Activated CD8-positive, alpha-beta memory T cell treated with anti-CD3 and anti-CD28 coated beads, Interleukin-2, amount 10 ng/mL, durations not matched to agents 7 days and 5 days (primary cell): ENCODE measurements at places on chromosomes 16 and 17. TPM values are rescaled to one million over a fixed set of nuclear protein-coding genes. Genes with fewer than 3 reads are reported as not detected.
A peak's percentile ranks its signal among the peaks of the same experiment; 100 is the strongest.

GRCh38 chr17:34892461-34893249 lies 68.6 kb downstream of the CCT6B start:
- DNase-seq, result no peak

DNA sequence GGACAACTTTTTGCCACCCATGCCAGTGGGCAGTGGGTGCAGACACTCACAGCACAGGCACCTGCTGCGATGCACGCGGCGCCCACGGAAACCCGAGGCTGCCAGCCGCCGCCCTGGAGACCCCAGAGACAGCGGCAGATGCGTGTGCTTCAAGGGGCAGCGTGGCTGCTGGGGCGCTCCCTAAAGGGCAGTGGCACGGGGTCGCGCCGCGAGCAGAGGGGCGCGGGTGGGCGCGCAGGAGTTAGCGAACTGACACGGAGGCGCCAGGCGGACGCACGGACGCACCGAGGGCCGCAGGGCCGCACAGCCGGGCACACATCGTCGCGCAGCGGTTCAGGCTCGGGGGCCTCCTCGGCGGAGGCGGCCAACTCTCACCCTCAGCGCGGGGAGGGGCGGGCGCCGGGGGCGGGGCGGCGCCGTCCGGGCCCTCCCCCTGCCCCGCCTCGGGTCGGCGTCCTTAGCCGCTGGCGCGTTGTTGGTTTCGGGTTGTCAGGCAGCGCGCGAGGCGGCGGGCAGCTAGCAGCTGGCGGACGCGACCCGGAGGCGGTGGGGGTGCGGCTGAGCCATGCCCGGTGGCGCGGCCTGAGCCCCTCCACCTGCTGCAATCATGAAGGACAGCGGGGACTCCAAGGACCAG lies at the start of gene KIF19:
Gene KIF19 (plus strand): TSS at position 484 of the 637 bp plus-strand sequence. CDS start 124 bp downstream, at position 608.
- DNase-seq, result peak; percentile 79

Gene GP1BA
- total RNA-seq, result not detected

- DNase-seq, result no peak
These were observed 4.6 kb upstream of the CD7 start for GRCh38 chr17:82321947-82322466.

Gene OTOA
- total RNA-seq, result 0.09 TPM

GRCh38 chr16:85167589-85168537 lies 55.6 kb upstream of the CIBAR2 start:
- no peak for DNase-seq

Gene SLC5A10
- total RNA-seq, result not detected

DNA sequence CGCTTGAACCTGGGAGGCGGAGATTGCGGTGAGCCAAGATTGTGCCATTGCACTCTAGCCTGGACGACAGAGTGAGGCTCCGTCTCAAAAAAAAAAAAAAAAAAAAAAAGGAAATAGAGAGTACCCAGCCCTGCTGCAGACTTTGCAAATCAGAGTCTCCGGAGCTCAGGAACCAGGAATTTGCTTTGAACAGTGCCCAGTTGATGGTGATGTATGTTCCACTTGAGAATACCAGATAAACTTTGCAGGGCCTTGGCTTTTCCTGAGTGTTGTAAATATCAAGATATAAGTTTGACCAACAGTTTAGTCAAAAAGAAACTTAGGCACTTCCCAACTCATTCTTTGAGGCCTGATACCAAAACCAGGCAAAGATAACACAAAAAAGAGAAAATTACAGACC lies 30.6 kb upstream of the MAP3K14 start:
- DNase-seq, result no peak

DNA sequence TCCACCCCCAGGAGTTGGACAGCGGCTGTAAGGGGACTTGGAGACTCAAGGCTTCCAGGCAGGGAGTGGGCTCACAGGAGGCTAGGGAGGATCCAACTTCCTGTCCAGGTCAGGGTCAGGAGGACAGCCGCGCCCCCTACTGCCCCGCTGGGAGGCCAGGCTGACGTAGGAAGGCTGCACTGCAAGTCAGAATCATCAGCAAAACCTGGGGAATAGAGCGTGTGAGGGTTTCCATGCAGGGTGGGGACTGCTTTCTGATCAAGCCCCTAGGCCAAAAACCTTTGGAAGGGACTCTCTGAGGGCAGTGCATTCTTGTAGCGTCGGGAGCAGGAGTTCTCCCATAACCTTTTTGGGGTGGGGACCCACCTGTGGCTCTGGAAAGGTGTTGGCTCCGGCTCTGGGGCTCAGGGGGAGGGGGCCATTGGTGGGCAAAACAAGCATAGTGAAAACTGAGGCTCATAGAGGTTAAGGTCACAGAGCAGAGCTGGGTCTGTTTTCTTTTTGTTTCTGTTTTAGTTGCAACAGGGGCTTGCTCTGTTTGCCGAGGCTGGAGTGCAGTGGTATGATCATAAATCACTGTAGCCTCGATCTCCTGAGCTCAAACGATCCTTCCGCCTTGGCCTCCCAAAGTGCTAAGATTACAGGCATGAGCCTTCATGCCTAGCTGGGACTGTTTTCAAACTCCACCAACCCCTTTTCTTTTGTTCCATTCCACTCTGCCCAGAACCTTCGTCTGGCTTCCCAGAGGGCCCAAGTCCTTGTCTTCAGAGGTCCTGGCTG lies 22.1 kb downstream of the RAI1 start:
- no peak for DNase-seq

DNA sequence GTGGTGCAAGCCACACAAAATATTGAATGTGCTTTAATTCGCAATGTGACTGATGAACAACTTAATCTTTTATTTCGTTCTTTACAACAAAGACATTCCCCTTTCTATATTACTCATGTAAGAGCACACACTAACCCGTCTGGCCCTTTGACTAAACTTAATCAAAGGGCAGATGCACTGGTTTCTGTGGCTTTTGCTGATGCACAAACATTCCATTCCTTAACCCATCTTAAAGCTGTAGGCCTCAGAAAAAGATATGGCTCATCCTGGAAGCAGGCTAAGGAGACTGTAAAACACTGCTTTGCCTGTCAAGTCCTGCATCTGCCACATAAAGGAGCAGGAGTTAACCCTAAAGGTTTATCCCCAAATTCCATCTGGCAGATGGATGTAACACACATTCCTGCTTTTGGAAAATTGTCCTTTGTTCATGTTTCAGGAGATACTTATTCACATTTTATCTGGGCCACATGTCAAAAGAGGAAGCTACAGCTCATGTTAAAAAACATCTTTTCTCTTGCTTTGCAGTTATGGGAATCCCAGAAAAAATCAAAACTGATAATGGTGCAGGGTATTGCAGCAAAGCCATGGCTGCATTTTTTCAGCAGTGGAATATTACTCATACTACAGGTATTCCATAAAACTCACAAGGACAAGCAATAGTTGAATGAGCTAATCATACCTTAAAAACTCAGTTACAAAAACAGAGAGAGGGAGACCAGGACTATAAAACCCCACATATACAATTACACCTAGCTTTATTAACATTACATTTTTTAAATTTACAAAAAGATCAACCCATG lies 137.2 kb downstream of the AHSP start:
- DNase-seq, result no peak

DNA sequence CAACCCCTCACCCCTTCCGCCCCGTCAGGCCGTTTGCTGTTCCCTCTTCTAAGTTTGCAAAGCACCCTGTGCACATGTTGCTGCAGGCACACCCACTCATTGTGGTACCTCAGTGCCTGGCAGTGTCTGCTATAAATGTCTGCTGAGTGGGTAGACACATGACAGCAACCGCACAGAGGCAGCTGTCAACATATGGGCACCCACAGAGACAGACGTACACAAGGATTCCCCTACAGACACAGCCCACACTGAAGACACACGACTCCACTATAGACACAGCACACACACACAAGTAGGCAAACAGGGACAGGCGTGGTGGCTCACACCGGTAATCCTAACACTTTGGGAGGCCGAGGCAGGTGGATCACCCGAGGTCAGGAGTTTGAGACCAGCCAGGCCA lies 17.8 kb upstream of the CRK start:
- DNase-seq, result no peak

Gene SPIRE2
- 0.80 TPM for total RNA-seq

- no peak for DNase-seq
These were observed 35.7 kb downstream of the NOS2 start for GRCh38 chr17:27764589-27764988.

Gene CLEC19A
- not detected for total RNA-seq

DNA sequence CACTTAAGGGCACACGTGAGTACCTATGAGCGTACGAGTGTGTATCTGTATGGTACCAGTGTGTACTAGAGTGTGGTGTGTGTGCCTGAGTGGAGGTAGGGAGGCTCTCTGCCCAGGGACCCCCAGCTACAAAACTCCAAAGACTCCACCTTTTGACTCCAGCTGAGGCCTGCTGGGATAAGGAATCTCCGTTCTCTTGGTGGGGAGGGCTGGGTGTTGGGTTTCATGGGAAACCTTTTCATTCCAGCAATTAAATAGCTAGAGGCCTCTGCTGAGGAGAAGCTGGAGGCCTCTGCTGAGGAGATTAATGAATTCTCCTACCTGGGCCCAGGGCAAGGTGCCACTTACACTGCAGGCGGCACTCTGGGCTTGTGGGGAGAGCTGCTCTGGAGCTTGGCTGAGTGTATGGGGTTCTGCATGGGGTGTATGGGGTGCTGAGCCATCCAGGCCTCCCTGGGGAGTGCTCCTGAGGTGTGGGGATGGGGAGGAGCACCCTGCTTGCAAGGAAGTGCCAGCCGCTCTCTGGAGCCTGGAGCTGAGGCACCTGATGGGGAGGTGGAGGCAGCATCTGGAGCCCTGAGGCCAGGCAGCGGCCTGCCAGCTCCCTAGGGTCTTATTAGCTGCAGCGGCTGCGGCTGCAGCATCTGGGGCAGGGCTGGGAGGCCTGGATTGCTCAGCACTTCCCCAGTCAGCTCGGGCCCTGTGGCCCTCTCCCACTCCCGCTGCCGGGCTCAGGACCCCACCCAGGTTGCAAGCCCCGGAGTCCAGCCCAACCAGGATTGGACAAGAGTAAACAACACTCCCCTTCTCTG lies 4.6 kb downstream of the ANKRD13B start:
- DNase-seq, result no peak

Gene KRT26
- total RNA-seq, result not detected
